Stomach (tissue), 19 donors: ENCODE measurements at places on chromosomes 16 and 17. TPM values are rescaled to one million over a fixed set of nuclear protein-coding genes. Genes with fewer than 3 reads are reported as not detected.

DNA sequence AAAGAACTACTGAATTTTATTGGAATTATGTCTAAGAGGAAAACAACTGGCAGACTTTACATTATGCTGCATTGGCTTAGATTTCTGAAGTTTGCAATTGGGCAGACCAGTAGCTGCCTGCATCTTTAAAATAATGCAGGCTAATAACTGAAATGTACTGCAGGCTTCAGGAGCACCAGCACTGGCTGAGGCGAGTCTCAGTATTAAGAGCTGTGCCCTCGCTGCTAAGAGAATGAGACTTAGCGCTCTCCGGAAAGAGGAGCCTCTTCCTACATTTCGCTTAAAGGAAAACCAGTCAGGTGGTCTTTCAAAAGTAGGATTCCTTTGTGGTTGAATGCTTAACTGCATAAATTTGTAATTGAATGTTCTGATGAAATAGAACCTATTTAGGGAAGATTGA, 885 bp downstream of the CNTNAP4 start:
- no peaks in the 10 kb centered on the region for H3K4me1 ChIP-seq
- no peaks in the 10 kb centered on the region for H3K27me3 ChIP-seq
- DNase-seq: no peak
- no peak overlapping the region for H3K27ac ChIP-seq
- no peaks in the 10 kb centered on the region for H3K36me3 ChIP-seq

DNA sequence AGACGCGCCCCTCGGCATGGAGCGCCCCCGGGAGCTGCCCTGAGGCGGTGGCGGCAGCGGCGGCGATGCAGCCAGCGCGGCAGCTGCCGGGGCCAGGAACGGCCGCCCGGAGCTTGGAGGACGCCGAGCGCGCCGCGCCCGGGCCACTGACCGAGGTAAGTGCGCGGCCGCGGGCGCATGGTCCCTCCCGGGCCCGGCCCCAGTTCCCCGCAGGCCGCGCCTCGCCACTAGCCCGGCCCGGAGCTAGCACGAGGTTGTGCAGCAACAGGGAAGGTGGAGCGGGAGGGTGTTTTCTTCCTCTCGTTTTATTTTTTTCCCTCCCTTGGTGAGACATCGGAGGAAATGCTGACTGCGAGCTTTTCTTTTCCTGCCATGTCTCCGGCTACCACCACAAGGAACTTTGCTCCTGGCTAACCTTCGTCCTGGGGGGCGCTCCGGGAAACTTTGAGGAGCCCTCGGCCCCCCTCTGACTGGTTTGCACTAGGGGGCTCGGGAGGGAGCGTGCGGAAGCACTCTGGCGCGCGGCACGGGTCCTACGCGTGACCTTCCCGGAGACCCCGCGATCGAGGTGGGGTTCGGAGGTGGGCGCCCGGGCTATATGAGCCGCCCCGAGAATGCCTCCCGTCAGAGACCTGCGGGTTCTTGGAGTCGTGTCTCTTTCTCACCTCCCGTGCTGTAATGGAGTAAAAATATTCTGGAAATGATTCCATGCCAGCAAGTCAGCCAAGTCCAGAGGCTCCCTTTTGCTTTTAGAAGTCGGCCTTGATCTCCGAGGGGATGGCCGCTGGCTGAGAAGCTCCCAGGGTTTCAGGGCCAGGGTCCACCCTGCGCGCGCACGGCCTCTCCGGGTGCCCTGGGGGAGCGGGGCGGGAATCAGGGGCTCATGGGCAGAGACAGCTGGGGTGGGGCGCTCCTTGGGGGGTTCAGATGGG, 868 bp downstream of the KCNJ12 start:
- no peaks in the 10 kb centered on the region for H3K36me3 ChIP-seq
- H3K4me1 ChIP-seq: peaks cover 49% of the 10 kb centered on the region
- peak; percentile 52 for DNase-seq
- H3K27me3 ChIP-seq: peaks cover 23% of the 10 kb centered on the region
- peak overlapping the region; percentile 57 for H3K4me3 ChIP-seq

DNA sequence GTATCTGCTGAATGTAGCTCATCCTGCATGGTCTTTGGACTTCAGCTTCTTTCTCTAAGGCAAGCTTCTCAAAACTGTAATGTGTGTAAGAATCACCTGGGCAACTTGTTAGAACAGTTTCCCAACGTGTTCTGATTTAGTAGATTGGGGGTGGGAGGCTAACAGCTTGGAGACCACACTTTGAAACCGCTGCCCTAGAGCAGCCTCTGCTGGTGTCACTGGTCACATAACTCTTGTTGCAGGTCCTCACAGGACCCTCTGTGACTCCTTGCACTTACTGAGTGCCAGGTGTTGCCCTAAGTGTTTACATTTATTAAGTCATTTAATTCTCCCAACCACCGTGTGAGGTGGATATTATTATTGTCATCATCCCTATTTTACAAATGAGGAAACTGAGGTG, 9.9 kb downstream of the SLC35G3 start:
- H3K36me3 ChIP-seq: no peaks in the 10 kb centered on the region
- no peak for DNase-seq
- H3K4me1 ChIP-seq: no peaks in the 10 kb centered on the region
- no peak overlapping the region for H3K27ac ChIP-seq
- H3K27me3 ChIP-seq: no peaks in the 10 kb centered on the region
- no peak overlapping the region for H3K4me3 ChIP-seq

- H3K27me3 ChIP-seq: no peaks in the 10 kb centered on the region
- no peaks in the 10 kb centered on the region for H3K4me1 ChIP-seq
- no peaks in the 10 kb centered on the region for H3K36me3 ChIP-seq
- no peak for DNase-seq
These were observed 56.7 kb upstream of the ERCC4 start for GRCh38 chr16:13863075-13863765.

Gene SMPD3
- polyA plus RNA-seq: 7.6 TPM

DNA sequence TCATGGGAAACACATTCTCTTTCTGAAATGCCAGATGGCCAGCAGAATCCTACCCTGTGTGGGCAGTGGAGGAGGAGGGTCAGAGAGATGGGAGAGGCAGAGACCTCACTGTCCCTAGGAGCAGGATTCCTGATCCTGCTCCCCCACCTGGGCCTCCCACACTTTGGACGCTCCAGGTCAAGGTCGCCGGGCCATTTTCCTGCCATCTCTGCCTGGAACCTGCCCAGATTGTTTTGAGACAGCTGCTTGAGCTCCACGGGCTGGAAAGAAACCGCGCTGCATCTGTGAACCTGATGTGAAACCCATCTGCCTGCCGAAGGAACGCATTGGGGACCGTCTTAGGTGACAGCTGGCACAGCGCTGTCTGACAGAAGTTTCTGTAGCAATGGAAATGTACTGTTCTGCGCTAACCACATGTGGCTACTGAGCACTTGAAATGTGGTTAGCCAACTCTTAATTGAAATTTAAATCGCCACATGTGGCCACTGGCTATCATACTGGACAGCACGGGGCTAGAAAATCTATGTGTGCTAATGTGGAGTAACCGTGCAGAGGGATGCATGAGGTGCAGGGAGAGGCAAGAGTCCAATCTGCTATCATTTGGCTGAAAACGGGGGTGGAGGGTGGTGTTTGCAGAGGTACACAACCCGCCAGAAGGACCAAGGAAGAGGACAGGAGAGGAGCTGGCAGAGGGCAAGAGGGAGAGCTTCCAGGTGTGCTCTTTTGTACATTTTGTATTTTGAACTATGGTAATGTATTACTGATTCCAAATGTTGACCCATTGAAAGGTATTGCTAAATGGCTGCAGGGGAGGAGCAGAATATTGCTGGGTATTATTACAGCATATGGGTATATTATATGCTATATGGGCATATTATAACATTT, 15.4 kb upstream of the NUBP1 start:
- no peaks in the 10 kb centered on the region for H3K27me3 ChIP-seq
- H3K27ac ChIP-seq: no peak overlapping the region
- no peak for DNase-seq
- H3K4me3 ChIP-seq: no peak overlapping the region
- H3K4me1 ChIP-seq: no peaks in the 10 kb centered on the region
- H3K36me3 ChIP-seq: no peaks in the 10 kb centered on the region

DNA sequence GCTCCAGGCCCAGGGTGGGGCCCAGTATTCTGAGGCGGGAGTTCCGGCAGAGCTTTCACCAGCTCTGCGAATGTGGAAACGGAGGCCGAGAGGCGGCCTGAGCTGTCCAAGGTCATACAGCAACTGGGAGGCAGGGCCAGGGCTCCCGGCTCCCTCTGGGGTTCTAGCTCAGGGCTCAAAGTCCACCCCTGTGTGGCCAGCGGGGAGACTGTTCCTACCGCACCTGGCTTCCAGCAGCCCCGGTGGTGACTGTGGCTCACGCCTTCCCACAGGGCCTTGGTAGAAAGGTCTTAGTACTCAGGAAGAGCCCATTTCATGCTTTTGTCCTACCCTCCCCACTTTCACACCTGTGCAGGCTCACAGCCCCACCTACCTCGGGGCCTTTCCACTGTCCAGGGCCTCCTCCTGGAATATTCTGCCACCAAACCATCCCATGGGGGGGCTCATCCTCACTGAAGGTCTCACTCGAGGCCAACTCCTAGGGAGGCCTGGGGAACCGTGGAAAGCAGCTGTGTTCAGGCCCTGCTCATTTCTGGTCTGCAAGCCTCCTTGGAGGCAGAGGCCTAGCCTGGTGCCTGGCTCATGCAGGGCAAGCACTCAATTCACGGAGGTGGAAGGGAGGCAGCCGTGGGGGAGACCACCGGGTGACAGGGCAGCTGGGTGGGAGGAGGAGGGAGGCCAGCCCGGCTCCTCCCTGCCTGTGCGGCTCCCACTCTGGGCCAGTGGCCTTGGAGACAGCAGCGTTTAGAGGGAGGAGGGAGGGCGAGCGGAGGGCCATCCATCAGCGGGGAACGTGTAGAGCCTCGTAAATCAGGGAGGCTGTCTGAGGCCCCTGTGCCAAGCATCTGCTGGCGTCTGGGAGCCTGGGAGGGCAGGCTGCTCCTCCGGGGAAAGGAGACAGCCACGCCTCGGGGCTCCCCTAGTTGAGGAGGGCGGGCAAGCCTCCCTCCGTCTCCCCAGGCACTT, 12.7 kb upstream of the DOC2B start:
- no peaks in the 10 kb centered on the region for H3K36me3 ChIP-seq
- no peaks in the 10 kb centered on the region for H3K4me1 ChIP-seq
- H3K27me3 ChIP-seq: no peaks in the 10 kb centered on the region
- H3K27ac ChIP-seq: no peak overlapping the region
- H3K4me3 ChIP-seq: no peak overlapping the region
- no peak for DNase-seq

Gene ATP6V0D1
- polyA plus RNA-seq: 57.7 TPM
